ENCODE measurements at places on chromosomes 2 and 18. TPM values are rescaled to one million over a fixed set of nuclear protein-coding genes. Genes with fewer than 3 reads are reported as not detected.

Gene UGT1A10
- total RNA-seq: not detected

Gene EGR4
- under 0.01 TPM for total RNA-seq

Gene CGREF1
- 0.69 TPM for total RNA-seq

Gene SCN7A
- 14.3 TPM for total RNA-seq

Gene KCNG2
- total RNA-seq: 1.9 TPM

Gene FZD7
- 71.2 TPM for total RNA-seq

Gene TDRD15
- total RNA-seq: not detected

Gene CPO
- 0.17 TPM for total RNA-seq

Gene KLHL14
- not detected for total RNA-seq

Gene UCN
- total RNA-seq: 0.16 TPM

Gene CNGA3
- 0.16 TPM for total RNA-seq

Gene KLHL41
- 2.5 TPM for total RNA-seq

Gene SLC4A3
- total RNA-seq: 2.0 TPM

Gene SP5
- total RNA-seq: not detected

Gene FBXO15
- 0.79 TPM for total RNA-seq

Gene HOXD9
- total RNA-seq: not detected

Gene MOGAT1
- not detected for total RNA-seq

Gene ECEL1
- not detected for total RNA-seq

Gene MATN3
- total RNA-seq: 0.77 TPM

Gene TYMS
- 16.2 TPM for total RNA-seq

Gene C2orf92
- 1.4 TPM for total RNA-seq

Gene MFSD2B
- total RNA-seq: under 0.01 TPM

Gene NOSTRIN
- total RNA-seq: 0.09 TPM

Gene MSH6
- 23.4 TPM for total RNA-seq

Gene ACMSD
- total RNA-seq: not detected

Gene CRYBA2
- total RNA-seq: not detected

Gene PROC
- total RNA-seq: not detected

Gene LRATD1
- not detected for total RNA-seq

Gene ZNF532
- 29.3 TPM for total RNA-seq

Gene BIRC6
- total RNA-seq: 157 TPM

Gene ELMOD3
- 14.2 TPM for total RNA-seq

Gene APCDD1
- total RNA-seq: not detected

Gene IL36G
- not detected for total RNA-seq

Gene LRRC30
- total RNA-seq: not detected

Gene GCG
- total RNA-seq: not detected

Gene UGT1A5
- total RNA-seq: not detected

Gene ACVR1C
- total RNA-seq: 0.43 TPM

Gene ATOH8
- 29.5 TPM for total RNA-seq

Gene DLX1
- 1.4 TPM for total RNA-seq

Gene PSTPIP2
- total RNA-seq: 2.7 TPM

Gene IL1R1
- 108 TPM for total RNA-seq

Gene PARD3B
- 17.0 TPM for total RNA-seq

Gene OSBPL1A
- total RNA-seq: 59.4 TPM

Gene CD8A
- not detected for total RNA-seq

Gene GNLY
- not detected for total RNA-seq

Gene LCT
- total RNA-seq: 0.09 TPM

Gene BCL11A
- under 0.01 TPM for total RNA-seq

Gene SULT1C4
- total RNA-seq: not detected

Gene TAF1B
- total RNA-seq: 18.3 TPM

Gene RTP5
- not detected for total RNA-seq

Gene NGEF
- total RNA-seq: 11.2 TPM

Gene MAP3K20
- total RNA-seq: 69.4 TPM

Gene DCDC2C
- not detected for total RNA-seq

Gene MERTK
- 0.86 TPM for total RNA-seq

Gene SERPINB4
- not detected for total RNA-seq

Gene TMEM163
- total RNA-seq: not detected

Gene FEV
- total RNA-seq: not detected

Data from bronchial smooth muscle cell (primary cell).